ENCODE measurements at places on chromosomes 16 and 17. TPM values are rescaled to one million over a fixed set of nuclear protein-coding genes. Genes with fewer than 3 reads are reported as not detected.
A peak's percentile ranks its signal among the peaks of the same experiment; 100 is the strongest.

The HBA1 gene
- total RNA-seq = 4.4 TPM

The CDK5RAP3 gene
- 193 TPM for total RNA-seq

The SYT17 gene
- total RNA-seq = 5.4 TPM

The NPB gene
- total RNA-seq = 3.9 TPM

- no peak for DNase-seq
Measured at GRCh38 chr17:12993631-12994030, 24.2 kb downstream of the ELAC2 start.

DNA sequence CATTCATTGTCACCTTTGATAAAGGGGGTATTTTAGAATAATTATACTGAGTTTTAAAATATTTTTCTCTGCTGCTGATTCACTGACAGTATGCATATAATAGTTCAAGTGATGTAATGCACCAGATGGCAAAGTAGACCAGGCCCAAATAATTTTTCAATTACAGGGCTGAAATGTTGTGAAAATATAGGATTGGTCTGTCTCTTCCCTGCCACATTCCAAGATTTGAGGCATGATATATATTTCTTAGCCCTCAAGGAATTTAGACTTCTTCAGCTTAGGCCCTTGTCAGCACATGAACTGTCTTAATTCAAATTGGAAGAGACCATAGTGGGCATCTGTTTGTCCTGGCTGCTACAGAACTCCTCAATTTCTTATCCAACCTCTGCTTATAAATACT is 39.2 kb upstream of the SLC12A3 start:
- DNase-seq = no peak

- no peak for DNase-seq
Measured at GRCh38 chr17:65794572-65794971, 233.1 kb upstream of the AXIN2 start.

- DNase-seq = no peak
Measured at GRCh38 chr16:65751622-65752521, 614.6 kb upstream of the CDH5 start.

DNA sequence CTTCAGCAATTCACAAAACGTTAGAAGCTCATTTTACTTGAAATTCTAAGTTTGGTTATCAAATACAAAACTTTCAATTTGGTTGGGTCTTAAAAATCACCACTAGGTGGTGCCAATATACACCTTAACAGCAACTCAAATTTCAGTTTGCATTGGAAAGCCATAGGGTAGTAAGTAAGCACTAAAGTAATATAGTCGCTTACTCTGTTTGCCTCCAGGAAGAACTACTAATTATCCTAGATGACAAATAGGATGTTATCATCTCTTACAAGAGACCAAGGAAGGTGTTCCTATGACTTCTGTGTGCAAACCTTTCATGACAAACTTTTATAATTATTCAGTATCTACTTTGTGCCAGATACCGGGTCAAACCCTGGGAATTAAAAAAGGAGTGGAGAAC is 93.3 kb downstream of the MYO1D start:
- peak; percentile 36 for DNase-seq

- DNase-seq = no peak
Measured at GRCh38 chr16:79673635-79674034, 73.1 kb upstream of the MAF start.

DNA sequence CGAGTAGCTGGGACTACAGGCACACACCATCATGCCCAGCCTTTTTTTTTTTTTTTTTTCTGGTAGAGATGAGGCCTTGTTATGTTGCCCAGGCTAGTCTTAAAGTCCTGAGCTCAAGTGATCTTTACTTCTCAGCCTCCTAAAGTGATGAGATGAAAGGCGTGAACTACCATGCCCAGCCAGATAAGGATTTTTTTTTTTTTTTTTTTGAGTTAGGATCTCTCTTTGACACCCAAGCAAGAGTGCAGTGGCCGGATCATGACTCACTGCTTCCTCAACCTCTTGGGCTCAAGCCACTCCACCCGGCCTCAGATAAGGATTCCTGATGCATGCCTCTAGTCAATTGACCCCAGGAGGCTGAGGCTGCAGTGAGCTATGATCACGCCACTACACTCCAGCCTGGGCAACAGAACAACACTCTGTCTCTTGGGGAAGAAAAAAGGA is 11.2 kb upstream of the PLEKHG4 start:
- no peak for DNase-seq

- no peak for DNase-seq
Measured at GRCh38 chr16:86133847-86134375, 234.9 kb downstream of the IRF8 start.

GRCh38 chr17:17391668-17392370 is 85.0 kb upstream of the MED9 start:
- no peak for DNase-seq

Measured in Panc1 (cell line).